ENCODE measurements at places on chromosomes 11 and 22.

- no peak for DNase-seq
These were observed 5.5 kb downstream of the GRK3 start for GRCh38 chr22:25569983-25570382.

- DNase-seq, result no peak
These were observed 44.3 kb downstream of the LRRC32 start for GRCh38 chr11:76626266-76626665.

DNA sequence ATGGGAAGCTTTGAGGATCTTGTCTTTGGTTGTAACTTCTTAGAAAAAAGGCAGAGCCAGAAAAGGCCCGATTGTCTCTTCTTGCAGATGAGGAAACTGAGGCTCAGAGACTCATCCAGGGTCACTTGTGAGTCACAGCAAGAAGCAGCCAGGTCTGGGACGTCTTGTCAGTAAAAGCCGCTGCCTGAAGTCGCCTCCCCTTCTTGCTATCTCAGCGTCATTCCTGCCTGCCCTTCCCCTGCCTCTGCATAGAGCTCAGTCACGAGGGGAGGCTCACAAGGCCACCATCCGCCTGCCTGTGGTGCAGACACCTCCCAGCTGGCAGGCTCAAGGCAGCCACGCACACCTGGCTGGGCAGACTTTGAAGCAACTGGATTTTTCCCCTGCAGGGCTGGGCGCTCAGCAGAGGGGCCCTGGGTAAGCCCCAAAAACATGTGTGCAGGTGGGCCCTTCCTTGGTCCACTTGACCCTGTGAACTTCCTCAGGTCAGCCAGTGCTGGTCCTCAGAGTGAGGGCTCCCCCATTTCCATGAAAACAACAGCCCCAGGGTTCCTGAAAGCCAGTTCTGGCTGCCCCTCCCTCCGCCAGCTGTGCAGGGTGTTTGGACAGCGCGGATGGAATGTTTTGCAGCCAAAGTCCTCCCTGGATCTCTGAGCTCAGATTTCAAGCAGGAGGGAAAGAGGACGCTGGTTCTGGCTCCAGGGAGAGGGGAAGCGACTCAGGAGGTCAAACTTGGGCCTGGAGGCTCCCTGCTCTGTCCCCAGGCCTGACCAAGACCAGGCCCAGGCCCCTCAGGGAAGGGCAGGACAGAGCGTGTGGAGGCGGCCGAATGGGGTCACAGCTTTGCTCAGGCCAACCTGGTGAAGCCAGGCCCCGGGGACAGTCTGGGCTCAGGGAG is 6.0 kb upstream of the RAB3IL1 start:
- peak; percentile 19 for DNase-seq

DNA sequence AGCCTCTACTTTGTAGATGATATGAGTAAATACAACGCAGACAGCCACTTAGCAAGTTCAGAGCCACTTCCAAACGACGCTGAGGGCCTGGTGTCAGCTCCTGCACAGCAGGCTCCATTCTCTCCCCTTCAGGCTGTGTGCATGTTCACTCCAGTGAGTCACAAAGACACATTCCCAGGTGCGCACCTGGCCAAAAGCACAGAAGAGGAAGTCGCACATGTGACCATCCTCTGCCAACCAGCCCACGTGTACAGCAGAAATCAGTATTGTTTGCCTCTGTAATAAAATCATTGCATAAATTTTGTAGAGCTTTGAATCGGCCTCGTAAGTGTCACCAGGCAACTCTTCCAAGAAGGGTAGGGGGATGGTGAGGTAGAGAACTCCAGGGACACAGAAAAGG is 19.5 kb upstream of the TPH1 start:
- DNase-seq, result no peak

DNA sequence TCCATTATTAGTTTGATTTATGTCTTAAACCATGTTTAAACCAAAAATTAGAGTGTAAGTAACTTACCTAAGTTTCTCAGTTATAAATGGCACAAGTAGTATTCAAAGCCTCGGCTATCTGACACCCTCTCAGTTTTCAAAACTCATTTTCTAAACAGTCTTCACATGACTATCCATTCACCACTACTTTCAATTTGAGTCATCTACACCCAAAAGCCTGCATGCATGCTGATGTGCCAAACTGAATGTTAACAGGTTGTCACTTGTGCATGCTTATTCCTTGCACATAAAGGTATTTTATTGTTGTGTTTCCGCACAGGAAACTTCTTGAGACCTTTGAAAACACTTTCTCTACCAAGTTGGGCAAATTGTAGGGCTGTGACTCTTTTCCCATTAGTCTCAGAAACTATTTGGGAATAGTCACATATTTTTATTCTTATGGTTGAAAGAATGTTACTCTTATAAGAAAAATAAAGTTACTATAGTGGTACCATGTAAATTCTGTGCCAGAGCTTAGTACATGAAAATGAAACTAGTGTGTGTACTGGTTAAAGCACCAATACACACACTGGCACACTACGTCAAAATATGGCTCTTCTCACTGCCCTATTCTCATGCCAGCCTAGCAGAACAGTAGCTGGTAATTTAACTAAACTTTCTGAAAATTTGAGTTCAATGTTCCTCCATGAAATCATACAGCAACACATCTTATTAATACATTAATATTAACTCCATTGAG is 2.2 kb upstream of the OR51E2 start:
- DNase-seq, result no peak

- DNase-seq, result no peak
These were observed 9.0 kb downstream of the CSNK2A3 start for GRCh38 chr11:11344045-11344444.

- no peak for DNase-seq
These were observed 664.8 kb upstream of the API5 start for GRCh38 chr11:42646959-42647358.

DNA sequence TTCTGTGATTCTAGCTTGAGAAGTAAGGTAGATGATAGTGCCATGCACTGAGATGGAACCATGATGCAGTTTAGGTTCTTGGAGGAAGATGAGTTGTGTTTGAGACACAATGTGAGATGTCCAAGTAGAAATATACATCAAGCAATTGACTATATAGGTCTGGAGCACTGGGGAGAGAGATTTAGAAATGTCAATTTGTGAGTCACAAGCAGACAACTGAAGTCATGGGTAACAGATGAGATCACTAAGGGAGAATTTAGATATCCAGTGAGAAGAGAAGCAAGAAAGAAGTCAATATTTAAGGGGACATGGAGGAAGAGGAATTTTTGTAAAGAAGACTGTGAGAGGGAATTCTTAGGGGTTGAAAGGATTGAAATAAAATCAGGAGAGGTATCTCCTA is 65.1 kb upstream of the RRAS2 start:
- DNase-seq, result no peak

- DNase-seq, result peak; percentile 24
These were observed at the start of gene C22orf15 for GRCh38 chr22:23762842-23763578. C22orf15 (plus strand) TSS chr22:23762990; CDS start chr22:23763307, 317 bp downstream.

- DNase-seq, result no peak
These were observed 2.1 kb downstream of the APOBEC3B start for GRCh38 chr22:38984224-38984623.

- no peak for DNase-seq
These were observed 73.2 kb downstream of the GGTLC2 start for GRCh38 chr22:22717664-22718063.

GRCh38 chr22:20583471-20583922 is 76.1 kb downstream of the MED15 start:
- peak; percentile 49 for DNase-seq

DNA sequence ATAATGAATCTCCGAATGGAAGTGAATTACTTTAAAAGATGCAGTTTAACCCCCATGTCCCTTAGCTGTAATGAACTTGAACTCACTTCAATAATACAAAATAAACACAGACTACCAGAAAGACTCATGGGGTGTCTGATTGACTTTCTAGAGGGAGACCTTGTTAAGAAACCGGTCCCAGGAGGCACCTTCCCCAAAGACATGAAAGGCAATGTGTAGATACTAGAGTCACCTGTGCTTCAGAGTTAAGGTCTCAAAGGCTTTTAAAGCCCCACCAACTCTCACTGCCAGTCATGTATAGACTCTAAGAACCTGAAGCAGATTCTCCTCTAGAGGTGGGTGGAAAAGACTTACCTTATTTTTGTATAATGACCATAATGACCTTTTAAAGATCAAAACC is at the start of gene OR8J1:
TSS of gene OR8J1 (plus strand) at position 301 of the 400 bp plus-strand sequence. CDS start 5,956 bp downstream, outside the sequence.
- DNase-seq, result no peak

DNA sequence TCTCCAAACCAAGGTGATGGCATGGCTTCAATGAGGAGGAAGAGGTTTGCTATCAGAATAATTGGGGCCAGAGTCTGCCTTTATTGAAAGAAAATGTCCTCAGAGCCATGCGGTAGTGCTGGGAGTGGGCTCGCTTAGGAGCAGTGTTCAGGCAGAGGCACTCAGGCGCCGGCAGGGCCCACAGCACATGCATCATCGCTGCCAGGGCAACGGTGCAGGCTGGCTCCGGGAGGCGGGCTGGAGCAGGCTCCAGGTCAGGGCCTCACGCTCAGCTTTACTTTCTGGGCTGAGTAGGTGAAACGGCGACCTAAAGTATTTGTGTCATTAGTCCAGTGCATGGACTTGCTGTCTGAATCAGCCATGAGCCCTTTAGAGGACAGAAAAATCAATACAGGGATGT is 169.9 kb upstream of the CCDC90B start:
- DNase-seq, result no peak

DNA sequence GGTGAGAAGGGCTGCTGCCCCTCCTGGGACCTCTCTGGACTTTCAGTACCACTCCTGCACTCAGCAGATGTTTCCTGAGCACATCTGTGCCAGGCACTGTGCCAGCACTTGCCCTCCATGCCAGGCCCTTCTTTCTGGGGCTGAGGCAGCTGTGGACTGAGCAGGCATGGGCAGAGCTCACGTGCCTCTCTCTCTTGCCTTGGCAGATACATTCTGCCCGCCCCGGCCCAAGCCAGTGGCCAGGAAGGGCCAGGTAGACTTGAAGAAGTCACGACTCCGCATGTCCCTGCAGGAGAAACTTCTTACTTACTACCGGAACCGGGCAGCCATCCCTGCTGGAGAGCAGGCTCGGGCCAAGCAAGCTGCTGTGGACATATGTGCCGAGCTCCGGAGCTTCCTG is 8.3 kb upstream of the ATF4 start:
- no peak for DNase-seq

DNA sequence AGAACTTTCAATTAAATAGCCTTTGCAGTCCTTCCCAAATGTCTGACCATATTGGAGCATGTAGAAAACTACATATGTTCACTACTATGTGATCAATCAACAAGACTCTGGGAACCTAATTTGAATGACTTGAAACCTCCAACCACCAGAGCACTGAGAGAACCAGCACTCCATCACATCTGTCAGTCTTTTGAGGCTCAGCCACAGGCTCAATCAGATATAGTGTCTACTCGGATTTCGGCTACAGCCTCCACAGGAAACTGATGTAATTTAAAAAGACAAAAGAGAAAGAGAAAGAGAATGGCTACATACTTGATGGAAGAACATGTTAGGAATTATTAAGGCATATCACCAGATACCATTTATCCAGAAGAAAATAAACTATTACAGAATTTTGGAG is 859.0 kb downstream of the FAM181B start:
- no peak for DNase-seq

DNA sequence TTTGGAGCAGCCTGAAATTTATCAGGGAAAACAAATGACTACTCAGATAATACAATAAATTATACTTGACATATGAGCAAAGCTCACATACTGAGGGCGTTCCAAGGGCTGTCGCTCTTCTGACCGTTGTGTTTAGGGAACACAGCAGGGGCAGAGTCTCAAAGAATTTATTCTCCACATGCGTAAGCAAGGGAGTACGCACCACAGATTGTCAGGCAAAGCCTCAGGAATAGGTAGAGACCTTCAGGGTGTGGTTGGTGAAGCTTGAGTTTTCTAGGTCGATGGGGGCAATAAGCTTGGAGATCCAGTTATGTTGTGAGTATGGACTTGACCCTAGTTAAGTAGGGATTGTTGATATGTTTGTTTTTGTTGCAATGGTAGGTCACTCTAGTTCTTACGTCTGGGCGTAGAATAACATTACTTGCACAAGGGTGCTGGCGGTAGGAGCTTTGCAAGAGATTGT is 830 bp downstream of the ACAT1 start:
- peak; percentile 18 for DNase-seq

DNA sequence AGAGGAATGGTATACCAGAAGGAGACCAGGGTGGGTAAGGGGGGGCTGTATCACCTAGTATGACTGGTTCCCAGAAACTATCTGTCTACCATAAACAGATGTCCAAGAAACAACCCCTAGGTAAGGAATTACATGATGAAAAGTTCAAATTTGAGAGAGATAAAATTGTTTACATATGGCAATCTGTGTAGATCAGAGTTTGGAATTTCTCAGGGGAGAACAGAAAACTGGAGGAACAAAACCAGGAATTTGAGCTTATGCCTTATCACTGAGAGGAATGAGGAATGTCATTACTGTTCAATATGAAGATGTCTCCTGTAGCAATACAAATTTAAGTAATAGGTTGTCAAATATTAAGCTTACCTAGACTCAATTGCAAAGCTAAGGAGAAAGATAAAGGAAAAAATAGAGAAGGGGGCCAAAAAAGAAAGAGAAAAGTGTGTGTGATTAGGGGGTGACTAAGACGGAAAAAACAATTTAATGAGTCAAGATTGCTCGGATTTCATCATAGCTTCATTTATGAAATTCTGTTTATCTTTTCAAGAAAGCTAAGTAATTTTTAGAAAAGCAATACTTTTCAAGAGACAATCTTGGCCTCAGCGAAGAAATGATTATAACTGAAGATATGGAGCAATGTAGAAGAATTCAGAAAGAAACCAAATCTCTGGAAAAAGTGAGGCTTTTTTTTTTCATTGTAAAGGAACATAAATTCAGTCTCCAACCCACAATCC is 117.8 kb downstream of the APOL5 start:
- no peak for DNase-seq

- no peak for DNase-seq
These were observed 38.1 kb downstream of the NUMA1 start for GRCh38 chr11:72042064-72042745.

- peak; percentile 91 for DNase-seq
These were observed 64.2 kb downstream of the CACNA1I start for GRCh38 chr22:39634530-39635405.

- no peak for DNase-seq
These were observed 22.5 kb downstream of the CD5 start for GRCh38 chr11:61124574-61125309.

- DNase-seq, result no peak
These were observed 6.4 kb downstream of the RCE1 start for GRCh38 chr11:66849501-66850234.

All from MG63 (cell line).